ENCODE measurements at places on chromosomes 3 and 15.

DNA sequence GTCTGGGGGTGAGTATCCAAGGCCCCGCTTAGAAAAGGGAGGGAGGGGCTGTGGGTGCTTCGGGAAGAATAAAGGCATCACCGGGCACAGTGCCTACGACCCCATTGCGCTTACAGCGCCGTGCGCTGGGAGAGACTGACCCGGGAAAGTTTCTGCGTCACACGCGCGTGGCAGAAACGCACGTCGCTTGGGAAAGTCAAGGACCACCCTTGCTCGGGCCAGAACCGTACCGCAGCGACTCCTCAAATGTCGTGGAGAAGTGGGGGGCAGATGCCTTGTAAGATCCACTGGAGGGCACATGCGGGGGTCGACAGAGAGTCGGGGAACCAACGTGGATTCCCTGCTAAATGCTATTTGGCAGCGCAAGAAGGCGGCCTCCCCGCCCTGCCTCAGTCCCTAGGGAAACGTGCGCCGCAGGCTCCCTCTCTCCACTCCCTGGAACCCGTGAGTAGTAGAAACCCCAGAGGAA, 2.4 kb downstream of the ADAMTS9 start:
- no peak for DNase-seq

- no peak for DNase-seq
Measured at GRCh38 chr3:173340626-173341025, 56.9 kb upstream of the NLGN1 start.

DNA sequence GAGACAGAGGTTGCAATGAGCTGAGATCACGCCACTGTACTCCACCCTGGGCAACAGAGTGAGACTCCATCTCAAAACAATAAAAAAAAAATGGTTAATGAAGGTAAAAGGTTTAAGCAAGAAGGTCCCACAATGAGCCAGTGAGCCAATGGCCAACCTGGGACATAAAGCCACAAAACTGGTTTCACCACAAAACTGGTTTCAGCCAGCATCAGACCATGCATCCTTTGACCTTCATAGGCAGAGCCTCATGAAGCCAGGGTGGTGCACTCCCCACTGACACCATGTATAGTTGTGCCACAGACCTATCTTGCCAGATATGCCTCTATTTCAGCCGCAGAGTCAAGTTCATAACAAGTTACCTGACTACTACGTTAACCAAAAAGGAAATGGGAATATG, 41.9 kb downstream of the SCAP start:
- DNase-seq, result no peak

DNA sequence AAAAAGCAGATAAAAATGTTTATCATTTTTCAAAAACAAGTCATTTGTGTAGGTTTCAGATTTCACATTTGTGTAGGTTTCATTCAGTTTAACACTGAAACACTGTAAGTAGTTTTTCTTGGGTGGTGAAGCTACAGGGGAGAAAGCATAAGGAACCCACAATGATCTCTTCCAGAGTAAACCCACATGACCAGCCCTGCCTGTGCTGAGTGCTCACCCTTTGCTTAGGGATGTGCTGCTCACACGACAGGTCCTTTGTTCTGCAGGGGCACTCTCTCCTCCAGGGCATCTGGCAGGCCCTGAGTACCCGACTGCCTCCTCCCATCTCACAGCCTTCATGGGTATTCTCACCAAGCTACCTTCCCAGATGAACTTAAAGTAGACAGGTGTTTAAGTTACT, 28.9 kb downstream of the ZXDC start:
- DNase-seq, result no peak

GRCh38 chr3:37785736-37786135, 75.9 kb upstream of the CTDSPL start:
- DNase-seq, result no peak

DNA sequence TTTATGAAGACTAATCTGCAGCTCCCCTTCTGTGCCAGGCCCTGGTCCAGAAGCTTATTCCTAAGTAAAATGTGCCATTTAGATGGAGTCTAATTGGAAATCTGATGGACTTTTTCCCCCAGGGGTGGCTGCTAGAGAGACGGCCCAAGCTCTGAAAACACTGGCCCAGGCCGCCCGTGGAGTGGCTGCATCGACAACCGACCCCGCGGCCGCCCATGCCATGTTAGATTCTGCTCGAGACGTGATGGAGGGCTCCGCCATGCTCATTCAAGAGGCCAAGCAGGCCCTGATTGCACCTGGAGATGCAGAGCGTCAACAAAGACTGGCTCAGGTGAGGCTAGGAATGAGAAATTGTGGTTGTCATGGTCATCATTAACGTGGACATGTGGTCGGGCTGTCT, 305.8 kb upstream of the TPM1 start:
- DNase-seq, result no peak

- no peak for DNase-seq
Measured at GRCh38 chr3:134009345-134010000, 20.3 kb downstream of the SLCO2A1 start.

- DNase-seq, result no peak
Measured at GRCh38 chr3:126849768-126850167, 133.1 kb upstream of the PLXNA1 start.

GRCh38 chr15:58469432-58470353, 37.9 kb downstream of the LIPC start:
- no peak for DNase-seq

- no peak for DNase-seq
Measured at GRCh38 chr3:108887777-108888176, 65.2 kb downstream of the TRAT1 start.

- no peak for DNase-seq
Measured at GRCh38 chr3:54188176-54188791, 65.9 kb downstream of the CACNA2D3 start.

GRCh38 chr3:142779591-142779990, 55.8 kb downstream of the TRPC1 start:
- no peak for DNase-seq

- DNase-seq, result no peak
Measured at GRCh38 chr15:52808441-52808840, 18.3 kb upstream of the ONECUT1 start.

GRCh38 chr15:71115567-71116351, 488 bp downstream of the THSD4 start:
- no peak for DNase-seq

- DNase-seq, result no peak
Measured at GRCh38 chr15:47813748-47814384, 96.6 kb downstream of the SEMA6D start.

- no peak for DNase-seq
Measured at GRCh38 chr3:110093812-110094401, 756.6 kb upstream of the DPPA4 start.

Measured in activated CD4-positive, alpha-beta T cell treated with anti-CD3 and anti-CD28 coated beads for 1 hour (primary cell).